CD4-positive, alpha-beta T cell treated with Interleukin-2 at 100 ng/mL for 4 hours (primary cell): ENCODE measurements at places on chromosomes 11 and 22.

DNA sequence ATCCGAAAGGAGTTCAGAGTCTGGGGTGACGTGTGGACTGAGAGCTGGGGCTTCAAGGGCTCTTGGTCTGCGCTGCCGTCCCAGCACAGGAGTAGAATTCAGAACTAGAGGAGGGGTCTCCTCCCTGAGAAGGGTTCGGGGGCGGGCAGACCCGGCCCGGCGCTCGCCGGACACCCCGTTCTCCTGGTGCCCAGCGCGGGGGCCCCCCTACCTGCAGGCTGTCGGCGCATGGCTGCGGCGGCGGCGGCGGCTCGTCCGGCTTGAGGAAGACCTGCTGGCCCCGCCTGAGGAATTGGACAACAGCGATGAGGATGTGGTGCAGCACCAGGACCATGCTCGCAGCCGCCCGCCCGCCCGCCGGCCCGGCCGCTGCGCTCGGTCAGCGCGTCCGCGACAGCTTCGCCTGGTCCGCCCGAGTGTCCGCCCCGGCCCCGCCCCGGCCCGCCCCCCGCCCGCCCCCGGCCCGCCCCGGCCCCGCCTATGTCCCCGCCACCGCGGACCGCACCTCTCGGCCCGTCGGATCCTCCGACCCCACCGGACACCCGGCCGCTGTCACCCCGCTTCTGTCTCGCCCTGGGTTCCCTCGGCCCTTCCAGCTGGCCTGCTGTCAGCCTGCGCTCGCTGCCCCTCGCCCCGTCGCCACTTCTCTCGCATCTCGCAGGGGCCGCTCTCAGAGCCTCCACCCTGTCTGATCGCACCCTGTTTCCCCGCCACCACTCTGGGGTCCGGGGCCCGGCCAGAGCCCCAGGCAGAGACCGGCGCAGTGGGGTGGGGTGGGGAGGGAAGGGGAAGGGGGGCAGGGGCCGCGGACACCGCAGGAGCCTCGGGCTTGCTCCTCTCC, 32.0 kb downstream of the PDE2A start:
- DNase-seq = no peak

DNA sequence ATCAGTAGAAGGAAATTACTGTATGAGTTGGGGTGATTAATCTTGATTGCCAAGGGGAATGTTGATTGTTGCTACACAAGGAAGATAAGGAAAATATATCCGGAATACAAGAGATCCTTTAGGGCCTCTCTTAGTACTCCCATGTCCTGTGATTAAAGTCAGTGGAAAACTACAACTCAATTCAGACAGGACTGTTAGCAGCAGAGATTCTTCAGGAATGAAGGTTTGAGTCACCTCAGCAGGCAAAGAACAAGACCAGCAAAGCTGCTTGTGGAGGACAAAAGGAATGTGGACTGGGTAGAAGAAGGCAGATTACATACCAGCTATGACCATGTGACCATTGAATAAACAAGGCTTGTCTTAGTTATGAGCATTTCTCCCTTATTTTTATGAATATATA, 478.2 kb downstream of the BUD13 start:
- no peak for DNase-seq

- DNase-seq = no peak
Measured at GRCh38 chr11:13135385-13136271, 126.5 kb downstream of the RASSF10 start.

GRCh38 chr11:24685821-24686220, 189.0 kb downstream of the LUZP2 start:
- DNase-seq = no peak

DNA sequence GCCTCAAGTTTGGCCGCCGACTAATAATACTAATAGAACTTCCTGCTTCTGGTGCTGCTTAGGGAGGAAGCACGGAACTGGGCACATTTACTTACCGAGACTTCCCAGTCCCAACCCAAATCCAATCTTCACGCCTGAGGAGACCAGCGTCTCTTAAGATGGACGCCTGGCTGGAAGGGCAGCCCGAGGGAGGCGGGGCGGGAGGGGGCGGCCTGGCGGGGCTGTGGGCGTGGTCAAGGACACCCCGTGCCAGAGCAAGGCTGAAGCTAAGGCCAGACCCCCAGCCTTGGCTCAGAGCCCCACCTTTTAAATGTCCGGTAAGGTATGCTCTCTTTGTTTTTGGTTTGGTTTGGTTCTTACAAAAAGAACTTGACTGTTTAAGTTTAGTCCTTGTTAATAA, at the start of gene GDPD4:
Gene GDPD4, minus strand, starts transcription at position 177 of the 400 bp plus-strand sequence. CDS start 16,549 bp downstream, outside the sequence.
- no peak for DNase-seq

- DNase-seq = no peak
Measured at GRCh38 chr22:17105143-17106129, 15.7 kb downstream of the TMEM121B start.
